Activated T-helper 1 cell treated with anti-CD3 and anti-CD28 coated beads, Interleukin-12 subunit alpha, Interleukin-12 subunit beta, Interleukin-2, Interleukin-4 antibody, amounts not matched to agents 30 ng/mL and 10 ng/mL and 1 ng/mL, durations not matched to agents 14 hours and 24 hours and 36 hours (primary cell): ENCODE measurements at places on chromosomes 11 and 22. TPM values are rescaled to one million over a fixed set of nuclear protein-coding genes. Genes with fewer than 3 reads are reported as not detected.

- no peak for DNase-seq
Observed at GRCh38 chr11:47369676-47370075, 8.7 kb downstream of the SPI1 start.

- no peak for DNase-seq
Observed at GRCh38 chr22:48594757-48595510, 1232.7 kb downstream of the BRD1 start.

GRCh38 chr11:117828611-117829368 is 4.2 kb upstream of the FXYD2 start:
- DNase-seq = peak; percentile 79

- no peak for DNase-seq
Observed at GRCh38 chr11:34809191-34810106, 106.7 kb downstream of the APIP start.

DNA sequence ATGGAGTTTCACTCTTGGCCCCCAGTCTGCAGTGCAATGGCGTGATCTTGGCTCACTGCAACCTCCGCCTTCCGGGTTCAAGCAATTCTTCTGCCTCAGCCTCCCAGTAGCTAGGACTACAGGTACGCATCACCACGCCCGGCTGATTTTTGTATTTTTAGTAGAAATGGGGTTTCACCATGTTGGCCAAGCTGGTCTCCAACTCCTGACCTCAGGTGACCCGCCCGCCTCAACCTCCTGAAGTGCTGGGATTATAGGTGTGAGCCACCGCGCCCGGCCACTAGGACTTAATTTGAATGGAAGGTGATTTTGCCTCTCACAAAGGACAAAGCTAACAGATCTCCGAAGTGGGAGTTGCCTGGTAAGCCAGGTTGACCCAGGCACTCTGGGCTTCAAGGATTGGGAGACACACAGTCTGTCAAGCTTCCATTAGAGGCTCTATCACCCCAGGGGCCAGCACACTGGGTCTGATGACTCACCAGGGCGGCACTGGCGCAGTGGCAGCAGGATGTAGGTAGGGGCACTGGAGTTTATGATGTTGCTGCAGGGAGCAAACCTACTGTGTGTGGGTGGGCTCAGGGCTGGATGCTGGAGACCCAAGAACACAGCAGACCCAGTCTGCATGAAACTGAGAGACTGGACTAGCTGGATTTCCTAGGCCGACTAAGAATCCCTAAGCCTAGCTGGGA is 17.8 kb upstream of the KCTD14 start:
- no peak for DNase-seq

DNA sequence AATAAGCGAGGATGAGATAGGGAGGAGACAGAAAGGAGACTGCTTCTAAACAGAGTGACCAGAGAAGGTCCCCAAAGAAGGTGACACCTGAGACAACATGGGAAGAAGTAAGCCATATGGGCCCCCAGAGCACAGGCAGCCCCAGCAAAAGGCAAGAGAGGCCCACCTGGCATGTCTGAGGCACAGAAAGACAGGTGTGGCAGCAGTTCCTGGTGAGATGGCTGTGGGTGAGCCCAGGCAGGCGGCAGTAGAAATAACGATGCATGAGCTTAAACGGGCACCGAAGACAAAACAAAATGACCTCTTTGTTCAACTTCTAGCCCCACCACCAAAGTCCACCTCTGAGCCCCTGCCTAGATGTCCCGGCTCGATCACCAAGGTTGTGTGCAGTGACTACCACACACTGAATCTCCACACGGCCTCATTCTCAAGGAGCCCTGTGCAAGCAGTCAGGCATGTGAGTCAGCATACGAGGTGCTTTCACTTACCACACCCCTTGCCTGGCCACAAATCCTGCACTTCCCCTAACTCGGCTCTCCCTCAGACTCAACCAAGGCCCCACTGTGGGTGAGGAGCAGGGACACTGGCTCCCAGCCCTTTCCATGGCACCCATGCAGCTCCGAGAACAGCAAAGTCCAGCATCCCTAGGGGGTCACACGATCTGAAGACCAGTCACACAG is 77.6 kb downstream of the PACSIN2 start:
- peak; percentile 12 for DNase-seq

- DNase-seq = no peak
Observed at GRCh38 chr11:11782532-11783110, 59.2 kb upstream of the USP47 start.

- no peak for DNase-seq
Observed at GRCh38 chr11:134642206-134642605, 230.2 kb upstream of the B3GAT1 start.

- no peak for DNase-seq
Observed at GRCh38 chr11:36214480-36214879, 74.7 kb downstream of the COMMD9 start.

DNA sequence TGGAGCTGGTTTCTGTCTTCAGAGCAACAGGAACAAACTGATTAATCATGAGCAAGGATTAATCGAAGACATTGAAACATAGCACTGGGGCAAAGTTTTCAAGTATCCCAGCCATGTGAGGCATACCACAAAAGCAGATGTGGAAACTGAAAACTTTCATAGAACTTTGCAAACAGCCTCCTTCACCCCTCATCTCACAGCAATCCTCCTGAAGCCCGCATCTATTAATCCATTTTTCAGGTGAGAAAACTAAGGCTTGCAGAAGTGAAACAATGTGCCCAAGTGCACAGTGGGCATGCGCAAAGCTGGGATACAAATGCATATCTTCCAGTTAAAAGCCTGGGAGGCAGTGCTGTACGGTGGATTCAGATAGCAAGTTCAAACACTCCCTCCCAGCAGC is 58.6 kb upstream of the HMGXB4 start:
- no peak for DNase-seq

- DNase-seq = no peak
Observed at GRCh38 chr11:45158210-45158731, 11.8 kb downstream of the PRDM11 start.

DNA sequence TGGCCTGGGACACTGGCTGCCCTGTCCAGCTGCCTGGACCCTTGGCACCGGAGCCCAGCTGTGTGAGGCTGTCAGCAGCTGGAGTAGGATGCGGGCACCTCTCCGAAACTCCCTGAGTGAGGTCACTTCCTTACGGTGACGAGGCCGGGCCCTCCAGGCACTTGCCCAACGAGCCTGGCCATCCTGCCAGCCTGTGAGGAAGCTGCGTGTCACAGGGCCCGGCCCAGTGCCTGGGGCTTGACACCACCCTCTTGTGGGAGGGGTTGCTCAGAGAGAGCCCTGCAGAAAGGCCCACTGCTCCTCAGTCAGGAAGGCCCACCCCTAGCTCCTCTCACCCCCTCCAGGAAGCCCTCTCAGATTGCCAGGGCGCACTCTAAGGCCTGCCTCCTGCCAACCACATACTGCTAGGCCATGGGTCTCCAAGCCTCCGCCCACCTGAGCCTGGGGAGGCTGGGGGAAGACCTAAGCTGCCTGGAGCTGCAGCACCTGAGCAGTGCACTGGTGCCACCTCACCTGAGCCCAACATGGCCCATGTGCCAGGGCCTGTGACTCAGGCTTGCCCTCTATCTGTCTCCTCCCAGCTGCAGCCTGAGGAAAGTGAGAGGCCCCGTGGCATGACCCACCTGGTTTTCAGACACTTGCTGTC is 4.3 kb upstream of the PHLDA2 start:
- peak; percentile 48 for DNase-seq

GRCh38 chr11:115527534-115528125 is 23.4 kb upstream of the CADM1 start:
- DNase-seq = no peak

DNA sequence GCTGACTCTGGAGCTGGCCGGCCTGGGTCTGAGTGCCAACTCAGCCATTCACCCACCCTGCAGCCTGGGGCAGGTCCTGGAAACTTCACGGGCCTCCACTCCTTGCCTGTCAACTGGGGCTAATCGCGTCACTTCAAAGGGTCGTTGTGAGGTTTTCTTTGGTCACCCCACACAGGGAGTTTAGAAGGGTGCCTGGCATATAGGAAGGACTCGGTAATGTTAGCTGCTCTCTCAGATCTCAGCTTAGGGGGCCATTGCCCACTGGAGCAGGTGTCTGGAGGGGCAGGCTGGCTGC is 7.3 kb downstream of the INCENP start:
- DNase-seq = no peak

DNA sequence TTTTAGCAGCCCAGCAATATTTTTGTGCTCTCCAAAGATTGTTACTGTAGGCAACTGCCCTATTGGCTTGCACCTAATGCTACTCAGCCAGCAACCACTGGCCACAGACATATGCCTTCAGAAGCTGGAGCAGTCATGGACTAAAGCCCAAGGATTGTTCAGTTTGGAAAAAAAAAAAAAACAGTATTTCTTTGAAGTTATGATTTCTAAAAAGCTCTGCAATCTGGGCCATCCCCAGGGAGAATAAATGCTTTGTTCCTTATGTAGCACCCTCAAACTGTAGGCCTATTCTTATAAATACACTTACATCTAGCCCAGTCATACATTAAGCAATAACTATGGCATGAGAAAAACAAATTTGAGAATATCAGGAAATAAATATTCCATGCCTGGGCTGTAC is 2190.5 kb upstream of the RAG2 start:
- DNase-seq = no peak

DNA sequence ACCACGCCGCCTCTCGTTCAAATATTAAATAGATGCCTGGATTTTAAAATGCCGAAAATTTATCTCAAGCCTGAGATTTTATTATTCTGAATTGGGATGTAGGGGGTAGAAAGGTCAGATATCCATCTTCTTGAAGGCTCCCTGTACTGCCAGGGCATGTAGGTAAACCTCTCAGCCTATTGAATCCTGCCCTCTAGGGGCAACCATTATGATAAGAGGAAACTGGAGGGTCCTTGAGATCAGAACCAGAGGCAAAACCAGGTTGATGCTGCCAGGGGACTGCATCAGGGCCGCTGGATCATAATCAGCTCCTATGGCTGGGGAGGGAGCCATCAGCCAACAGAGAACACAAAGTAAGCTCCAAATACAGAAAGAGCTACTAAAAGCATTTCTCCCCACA is 92.4 kb downstream of the KCNC1 start:
- no peak for DNase-seq

GRCh38 chr11:34890089-34890488 is 26.1 kb downstream of the APIP start:
- DNase-seq = no peak

DNA sequence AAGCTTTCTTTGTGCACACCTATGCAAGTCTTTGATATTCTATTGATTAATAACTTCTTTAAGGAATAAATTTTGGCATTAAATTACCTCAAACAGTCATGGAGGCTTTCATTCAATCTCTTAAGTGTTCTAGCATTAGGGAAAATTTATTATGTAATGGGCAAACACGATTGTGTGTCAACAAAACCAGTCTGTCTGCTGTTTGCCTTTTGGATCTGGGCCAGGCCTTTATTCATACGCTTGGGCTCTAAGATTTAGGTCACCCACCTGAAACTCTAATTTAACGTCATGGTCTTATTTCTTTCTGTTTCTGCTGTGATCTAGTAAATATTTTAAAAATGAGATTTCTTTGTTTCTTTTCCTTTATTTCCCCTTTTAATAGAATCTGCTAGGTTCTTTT is 1270.6 kb downstream of the LRRC4C start:
- DNase-seq = no peak

DNA sequence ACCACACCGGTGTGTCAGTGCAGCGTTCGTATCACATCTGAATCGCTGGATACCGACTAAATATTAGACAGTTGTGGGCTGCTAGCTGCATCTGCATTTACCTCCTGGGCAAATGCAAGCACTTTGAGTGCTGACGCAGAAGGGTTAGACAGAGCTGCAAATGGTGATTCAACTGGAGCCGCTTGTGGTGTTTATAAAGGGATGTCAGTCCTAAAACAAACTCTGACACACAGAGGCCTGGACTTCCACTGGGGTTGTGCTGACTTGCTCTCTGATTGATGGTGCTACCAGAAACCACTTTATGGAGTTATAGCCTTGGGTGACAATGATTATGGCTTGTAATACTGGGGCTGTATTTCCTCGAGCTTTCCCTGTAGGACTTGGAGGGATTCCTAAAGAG is 374.4 kb downstream of the NTM start:
- no peak for DNase-seq

DNA sequence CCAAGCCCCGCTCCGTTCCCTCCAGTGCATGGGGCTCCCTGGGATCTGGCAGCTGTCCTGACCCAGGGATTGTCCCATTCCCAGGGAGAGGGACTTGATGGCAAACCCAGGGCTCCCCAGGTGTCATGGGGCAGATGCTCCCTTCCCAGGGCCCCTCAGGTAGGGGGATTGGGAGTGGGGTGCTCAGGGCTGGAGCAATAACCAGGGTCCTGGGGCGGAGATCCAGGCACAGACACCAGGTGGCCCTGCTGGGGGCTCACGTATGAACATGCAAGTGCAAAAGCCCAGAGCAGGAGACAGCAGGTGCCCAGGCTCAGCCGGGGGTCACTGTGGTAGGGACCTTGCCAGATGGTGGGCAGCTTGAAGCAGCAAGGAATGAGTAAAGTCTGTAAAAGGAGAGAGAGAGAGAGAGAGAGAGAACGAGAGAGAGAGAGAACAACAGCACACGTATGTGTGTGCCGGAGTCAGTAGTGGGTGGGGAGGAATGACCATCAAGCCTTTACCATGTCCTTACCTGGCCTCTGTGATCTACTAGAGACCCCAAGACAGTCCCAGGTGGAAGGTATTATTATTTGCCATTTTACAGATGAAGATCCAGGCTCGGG is 19.3 kb upstream of the MPPED1 start:
- DNase-seq = no peak

The GRIA4 gene
- not detected in 2 replicates for total RNA-seq

The OR51B5 gene
- total RNA-seq = not detected in 2 replicates

The PPP2R5B gene
- total RNA-seq = 7.3 and 14.0 TPM in 2 replicates

The XKR3 gene
- total RNA-seq = not detected in 2 replicates

The MYOD1 gene
- not detected in 2 replicates for total RNA-seq

The OR51E2 gene
- total RNA-seq = not detected in 2 replicates

The BIK gene
- 2.3 and 2.5 TPM in 2 replicates for total RNA-seq

The OSBP2 gene
- total RNA-seq = 1.6 and 1.9 TPM in 2 replicates

The PPME1 gene
- total RNA-seq = 64.8 and 68.1 TPM in 2 replicates
